ENCODE measurements at places on chromosomes 13 and 19.

- DNase-seq, result peak; percentile 37
These were observed 10.8 kb downstream of the F2RL3 start for GRCh38 chr19:16899566-16900075.

- DNase-seq, result peak; percentile 77
These were observed 17.3 kb upstream of the CLDN10 start for GRCh38 chr13:95535243-95535642.

- peak; percentile 81 for DNase-seq
These were observed 5.7 kb downstream of the ACTN4 start for GRCh38 chr19:38653028-38653571.

GRCh38 chr19:35120492-35120891, 4.9 kb downstream of the FXYD3 start:
- peak; percentile 80 for DNase-seq

DNA sequence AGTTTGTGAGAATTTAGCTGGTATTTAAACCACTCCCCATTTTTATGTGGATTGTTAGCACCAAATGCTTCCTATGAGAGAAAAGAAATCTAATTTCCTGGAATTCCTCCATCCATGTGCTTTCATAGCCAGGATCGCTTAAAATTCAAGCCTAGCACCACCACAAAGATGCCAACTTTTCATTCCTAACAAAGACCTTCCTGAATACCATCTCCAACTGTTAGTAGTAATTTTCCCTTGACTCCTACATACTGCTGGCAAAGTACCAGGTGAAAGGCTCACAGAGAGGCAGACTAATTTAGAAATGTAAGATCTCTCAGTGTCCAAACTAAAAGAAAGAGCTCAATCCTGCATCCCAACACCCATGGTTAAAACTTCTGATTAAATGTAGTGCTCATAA, 386.3 kb downstream of the KCTD12 start:
- DNase-seq, result no peak

DNA sequence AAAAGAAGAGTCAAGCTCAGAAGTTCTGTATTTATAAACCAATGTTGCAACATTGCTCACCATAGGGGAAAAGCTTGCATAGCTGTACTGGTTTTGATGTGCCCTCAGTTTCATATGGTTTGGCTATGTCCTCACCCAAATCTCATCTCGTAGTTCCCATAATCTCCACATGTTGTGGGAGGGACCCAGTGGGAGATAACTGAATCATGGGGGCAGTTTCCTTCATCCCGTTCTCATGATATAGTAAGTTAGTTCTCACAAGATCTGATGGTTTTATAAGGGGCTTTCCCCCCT, 73.9 kb downstream of the TNFRSF19 start:
- no peak for DNase-seq

- DNase-seq, result no peak
These were observed 28.8 kb downstream of the NUMBL start for GRCh38 chr19:40661616-40662015.

GRCh38 chr19:8663920-8664670, 33.7 kb downstream of the NFILZ start:
- no peak for DNase-seq

- DNase-seq, result no peak
These were observed 1.8 kb upstream of the TMEM272 start for GRCh38 chr13:51846756-51847155.

GRCh38 chr19:14519860-14520407, 1.7 kb upstream of the DNAJB1 start:
- DNase-seq, result peak; percentile 87

- no peak for DNase-seq
These were observed 56.2 kb downstream of the ABCC4 start for GRCh38 chr13:95245071-95245470.

- DNase-seq, result no peak
These were observed 624 bp downstream of the SAFB start for GRCh38 chr19:5623397-5624017.

- DNase-seq, result no peak
These were observed 15.9 kb downstream of the EPN1 start for GRCh38 chr19:55690769-55691545.

GRCh38 chr19:42471554-42472249, 29.0 kb upstream of the CXCL17 start:
- peak; percentile 49 for DNase-seq

- peak; percentile 73 for DNase-seq
These were observed 4.7 kb upstream of the TMPRSS9 start for GRCh38 chr19:2355168-2356035.

GRCh38 chr13:114071410-114071809, 61.0 kb downstream of the RASA3 start:
- no peak for DNase-seq

DNA sequence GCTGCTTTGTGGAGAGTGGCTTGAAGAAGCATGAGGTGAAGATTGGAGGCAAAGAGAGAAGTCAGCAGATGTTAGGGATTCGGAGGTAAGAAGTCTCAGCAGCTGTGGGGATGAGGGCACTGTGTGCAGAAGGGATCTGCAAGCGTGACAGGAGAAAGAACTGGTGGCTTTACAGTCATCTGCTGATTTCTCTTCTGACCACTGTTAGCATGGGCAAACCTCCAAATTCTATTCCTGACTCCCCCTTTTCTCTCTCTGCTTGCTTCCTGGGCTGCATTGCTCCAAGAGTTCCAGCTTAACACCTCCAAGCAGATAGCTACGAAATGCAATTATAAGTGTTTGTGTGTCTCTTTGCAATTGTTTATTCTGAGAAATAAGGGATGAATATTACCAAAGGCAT, 159.6 kb downstream of the GGACT start:
- DNase-seq, result no peak

DNA sequence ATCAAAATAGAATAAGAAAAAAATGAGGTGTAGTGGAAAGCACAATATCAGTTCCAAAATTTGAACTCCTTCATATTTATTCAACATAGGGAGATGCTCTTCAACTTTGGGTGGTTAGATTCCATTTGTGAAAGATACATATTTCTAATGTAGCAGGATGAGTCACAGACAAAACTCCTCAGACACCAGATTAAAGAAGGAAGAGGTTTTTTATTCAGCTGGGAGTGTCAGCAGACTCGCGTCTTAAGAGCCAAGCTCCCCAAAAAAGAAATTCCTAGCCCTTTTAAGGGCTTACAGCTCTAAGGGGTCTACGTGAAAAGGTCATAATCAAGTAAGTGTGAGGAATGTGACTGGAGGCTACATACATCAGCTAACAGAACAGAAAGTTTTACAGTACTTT, 6.8 kb upstream of the ZNF765 start:
- DNase-seq, result peak; percentile 24

DNA sequence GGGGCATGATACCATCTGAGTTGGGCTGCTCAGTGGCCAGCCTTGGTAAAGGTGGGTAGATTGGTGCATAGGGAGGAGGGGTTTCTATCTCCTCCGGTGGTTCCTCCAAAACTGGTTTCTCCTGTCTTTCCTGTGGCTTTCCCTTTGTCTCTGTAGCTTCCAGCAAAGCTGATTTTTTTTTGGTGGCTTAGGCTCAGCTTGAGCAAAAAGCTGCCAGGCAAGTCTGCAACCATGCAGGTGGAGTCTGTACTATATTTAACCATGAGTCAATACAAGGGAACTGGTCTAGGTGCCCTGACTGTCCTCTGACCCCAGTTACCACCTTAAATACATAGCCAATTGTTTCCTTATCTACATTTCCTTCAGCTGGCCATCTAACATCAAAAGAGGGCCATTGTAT, 64.0 kb upstream of the ZNF681 start:
- no peak for DNase-seq

DNA sequence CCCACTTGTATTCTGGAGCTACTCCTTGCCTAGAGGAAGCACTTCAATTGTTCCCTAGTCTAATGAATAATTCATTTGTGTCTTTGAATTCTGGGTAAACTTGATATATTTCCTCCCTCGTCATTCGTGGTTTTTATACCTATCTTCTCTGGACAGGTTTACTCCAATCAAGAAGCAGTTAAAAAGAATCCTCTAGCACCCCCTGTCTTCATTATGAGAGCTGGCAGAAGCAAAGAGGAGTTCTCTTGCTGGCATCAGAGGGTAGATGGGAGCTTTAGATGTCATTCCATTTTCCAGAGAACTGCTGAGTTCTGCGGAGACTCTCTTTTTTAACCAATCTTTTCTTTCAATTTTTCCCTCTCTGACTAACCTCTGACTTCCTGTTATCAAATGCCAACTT, 627.7 kb downstream of the FGF9 start:
- no peak for DNase-seq

DNA sequence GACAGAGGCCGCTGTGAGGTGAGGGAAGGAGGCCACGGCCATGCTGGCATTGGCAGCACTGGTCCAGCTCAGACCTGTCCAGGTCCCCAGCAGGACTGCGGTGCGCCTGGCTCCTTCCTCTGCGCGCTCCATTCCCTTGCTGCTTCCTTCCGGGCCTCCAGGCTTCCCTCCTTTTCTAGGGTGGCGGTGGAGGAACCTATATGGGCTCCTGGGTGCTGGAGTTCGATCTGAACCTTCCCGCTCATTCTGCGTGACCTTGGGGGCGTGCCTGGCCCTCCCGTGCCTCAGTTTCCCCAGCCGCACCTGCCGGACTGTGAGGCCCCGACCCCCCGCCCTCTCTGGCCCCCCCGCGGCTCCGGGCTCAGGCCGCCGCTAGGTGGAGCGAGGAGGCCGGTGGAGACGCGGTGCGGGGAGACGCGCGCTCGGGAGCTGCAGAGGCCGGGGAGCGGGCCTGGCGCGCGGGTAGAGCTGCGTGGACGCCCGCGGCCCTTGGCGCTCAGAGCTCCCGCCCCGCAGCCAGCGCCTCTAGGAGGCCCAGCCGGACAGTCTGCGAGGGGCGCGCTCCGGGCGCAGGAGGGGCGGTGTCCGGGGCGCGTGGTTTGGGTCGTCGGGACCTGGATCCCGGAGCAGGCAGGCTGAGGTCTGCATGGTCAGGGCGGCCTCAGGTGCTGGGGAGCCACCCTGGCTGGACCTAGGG, 29.9 kb downstream of the EFNA2 start:
- peak; percentile 75 for DNase-seq

DNA sequence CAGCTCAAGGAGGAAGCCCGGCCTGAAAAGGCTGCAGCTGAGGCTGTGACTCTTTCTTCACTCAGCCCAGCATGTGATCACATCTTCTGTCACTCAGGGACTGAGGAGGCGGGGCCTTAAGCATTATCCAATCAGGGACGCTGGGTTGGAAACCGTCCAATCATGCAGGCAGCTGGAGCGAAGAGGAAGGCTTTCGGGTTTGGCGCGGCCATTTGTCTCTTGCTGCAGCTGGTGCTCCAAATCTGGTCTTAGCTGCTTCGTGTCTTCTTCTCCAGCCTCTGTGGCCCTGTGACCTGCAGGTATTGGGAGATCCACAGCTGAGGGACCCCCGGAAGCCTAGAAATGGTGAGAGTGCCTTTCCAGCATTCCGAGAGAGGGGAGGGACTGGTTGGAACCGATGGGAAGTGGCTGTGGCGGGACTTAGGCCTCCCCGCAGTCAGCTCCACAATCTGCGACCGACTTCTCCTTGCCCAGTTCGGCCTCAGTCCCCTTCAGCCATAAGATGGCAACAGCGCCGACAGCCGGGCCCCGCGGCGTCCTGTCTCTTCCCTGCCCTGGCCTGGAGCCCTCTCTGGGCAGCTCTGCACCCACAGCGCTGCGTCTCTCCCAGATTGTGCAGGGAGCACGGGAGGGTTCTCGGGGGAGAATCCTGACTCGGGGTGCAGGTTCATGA, at the start of gene ZNF90:
Gene ZNF90 (plus strand): TSS at position 210 of the 673 bp plus-strand sequence. CDS start 133 bp downstream, at position 343.
- peak; percentile 99 for DNase-seq

GRCh38 chr19:22882797-22883196, 50.7 kb downstream of the ZNF723 start:
- DNase-seq, result peak; percentile 27

- DNase-seq, result no peak
These were observed 31.6 kb downstream of the AP1M1 start for GRCh38 chr19:16229322-16229641.

DNA sequence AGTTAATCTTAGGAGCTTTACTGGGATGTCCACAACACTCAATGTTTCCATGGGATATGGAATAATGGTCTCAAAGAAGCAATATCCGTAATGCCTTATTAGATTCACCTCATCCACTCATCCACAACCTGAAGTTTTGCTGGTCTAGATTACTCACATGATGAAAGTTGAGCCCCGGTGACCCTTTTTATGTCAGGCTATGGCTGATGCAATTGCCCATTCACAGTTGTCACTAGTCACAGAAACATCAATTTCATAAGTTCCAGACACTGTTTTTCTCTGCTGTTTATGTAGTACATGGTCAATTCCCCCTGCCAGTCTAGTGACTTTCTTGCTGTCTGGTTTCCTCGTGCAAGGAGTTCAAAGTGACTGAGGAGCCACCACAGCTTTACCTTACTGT, 491.2 kb upstream of the ATXN8OS start:
- no peak for DNase-seq

DNA sequence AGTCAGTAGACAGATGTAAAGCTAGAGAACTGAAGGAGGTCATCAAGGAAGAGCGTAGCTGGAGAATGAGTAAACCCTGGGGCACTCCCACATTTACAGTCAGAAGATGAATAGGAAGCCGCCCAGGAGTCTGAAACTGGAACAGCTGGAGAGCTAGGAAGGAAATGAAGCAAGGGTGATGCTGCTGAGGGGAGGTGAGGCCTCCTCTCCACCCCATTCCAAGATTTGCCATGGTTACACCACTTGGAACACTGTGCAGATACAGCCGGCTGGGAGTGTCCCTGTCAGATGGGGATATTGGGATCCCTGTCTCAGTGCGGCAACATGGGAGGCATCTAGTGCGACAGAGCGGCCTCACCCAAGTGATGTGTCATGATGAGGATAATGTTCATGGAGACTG, 51.8 kb upstream of the GPI start:
- peak; percentile 81 for DNase-seq

- no peak for DNase-seq
These were observed 158.1 kb downstream of the ZIC5 start for GRCh38 chr13:99813336-99814095.

DNA sequence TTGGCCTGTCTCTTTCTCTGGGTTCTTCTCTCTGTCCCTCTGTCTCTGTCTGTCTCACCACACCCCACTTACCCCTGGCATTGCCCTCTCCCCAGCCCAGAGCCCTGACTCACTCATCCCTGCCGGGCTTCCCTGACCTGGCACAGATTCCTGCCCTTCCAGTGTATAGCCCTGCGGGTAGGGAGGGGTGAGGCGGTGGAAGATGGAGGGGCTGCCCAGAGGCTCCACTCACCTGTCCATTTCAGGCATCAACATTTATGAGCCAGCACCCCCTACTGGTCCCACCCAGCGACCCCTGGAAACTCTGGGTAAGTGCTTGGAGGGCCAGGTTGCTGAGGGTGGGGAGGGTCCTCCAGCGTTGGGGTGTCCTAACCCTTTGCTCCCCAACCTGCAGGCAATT, 1.0 kb downstream of the NCCRP1 start:
- no peak for DNase-seq

- DNase-seq, result peak; percentile 71
These were observed 69.8 kb upstream of the STARD13 start for GRCh38 chr13:33355201-33355895.

DNA sequence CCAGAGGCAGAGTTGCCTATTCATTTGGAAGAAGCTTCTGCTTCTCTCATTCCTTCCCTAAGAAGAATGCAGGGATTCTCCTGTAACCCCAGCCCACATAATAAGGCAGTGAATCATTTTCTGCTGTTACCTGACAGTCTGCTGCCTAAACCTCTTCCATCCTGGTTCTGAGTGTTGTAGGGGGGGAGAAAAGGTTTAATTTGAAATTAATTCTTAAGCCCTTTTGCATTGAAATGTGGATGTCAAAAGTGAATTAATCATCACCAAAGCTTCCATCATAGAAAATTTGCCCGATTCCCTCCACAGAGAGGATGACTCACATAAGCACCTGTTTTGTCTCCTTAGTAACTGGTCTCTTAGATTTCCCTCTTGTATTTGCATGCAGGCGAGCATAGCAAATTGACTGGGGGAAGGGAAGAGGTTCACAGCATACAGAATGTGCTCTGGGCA, 146.7 kb upstream of the FNDC3A start:
- DNase-seq, result no peak
